ENCODE measurements at places on chromosomes 2 and 18. TPM values are rescaled to one million over a fixed set of nuclear protein-coding genes. Genes with fewer than 3 reads are reported as not detected.

DNA sequence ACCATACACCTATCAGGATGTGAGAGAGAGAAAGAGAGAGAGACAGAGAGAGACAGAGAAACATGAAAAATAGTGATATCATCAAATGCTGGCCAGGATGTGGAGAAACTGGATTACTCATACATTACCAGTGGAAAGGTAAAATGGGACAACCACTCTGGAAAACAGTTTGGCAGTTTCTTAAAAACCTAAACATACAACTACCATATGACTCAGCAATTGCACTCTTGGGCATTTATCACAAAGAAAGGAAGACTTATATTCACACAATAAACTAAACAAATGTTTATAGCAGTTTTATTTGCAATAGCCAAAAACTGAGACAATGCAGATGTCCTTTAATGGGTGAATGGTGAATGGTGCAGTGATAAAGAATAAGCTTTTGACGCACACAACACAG, 29.1 kb downstream of the SLC4A3 start:
- no peak for DNase-seq

DNA sequence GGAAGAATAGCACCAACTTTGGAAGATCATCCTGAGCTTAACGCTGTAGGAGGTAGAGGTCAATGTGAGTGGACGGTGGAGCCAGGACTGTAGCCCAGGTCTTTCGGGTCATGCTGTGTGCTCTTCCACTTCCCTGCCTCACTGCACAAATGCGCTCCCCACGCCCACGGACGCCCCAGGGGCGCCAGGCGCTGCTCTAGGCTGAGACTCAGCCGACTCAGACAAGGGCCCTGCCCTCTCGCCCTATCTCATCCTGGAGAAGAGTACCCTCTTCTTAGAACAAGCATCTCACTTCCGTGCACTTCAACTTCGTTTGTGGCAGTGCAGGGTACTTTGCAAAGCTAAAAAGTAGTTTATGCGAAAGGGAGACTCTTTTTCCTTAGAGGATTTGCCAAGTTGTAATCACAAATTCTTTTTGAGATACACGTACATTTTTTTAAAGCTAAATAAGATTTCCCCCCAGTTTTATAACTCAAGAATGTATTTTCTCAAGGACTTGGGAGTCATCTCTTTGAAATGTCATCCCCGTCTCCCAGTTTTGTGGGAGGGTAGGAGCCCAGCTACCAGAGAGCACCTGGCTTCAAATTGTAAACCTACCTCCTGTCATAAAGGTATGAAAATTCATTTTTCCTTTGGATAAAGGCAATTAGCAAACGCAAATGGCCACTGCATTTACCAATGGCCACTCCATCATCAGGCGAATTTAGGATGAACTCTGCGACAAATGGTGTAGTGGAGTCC, 1.2 kb upstream of the PRELID3A start:
- DNase-seq = peak; percentile 17

GRCh38 chr2:36469710-36470109, 114.1 kb downstream of the CRIM1 start:
- no peak for DNase-seq

The RFTN2 gene
- 5.0 TPM for polyA plus RNA-seq

GRCh38 chr2:216549926-216550690, 51.5 kb downstream of the RPL37A start:
- DNase-seq = no peak

DNA sequence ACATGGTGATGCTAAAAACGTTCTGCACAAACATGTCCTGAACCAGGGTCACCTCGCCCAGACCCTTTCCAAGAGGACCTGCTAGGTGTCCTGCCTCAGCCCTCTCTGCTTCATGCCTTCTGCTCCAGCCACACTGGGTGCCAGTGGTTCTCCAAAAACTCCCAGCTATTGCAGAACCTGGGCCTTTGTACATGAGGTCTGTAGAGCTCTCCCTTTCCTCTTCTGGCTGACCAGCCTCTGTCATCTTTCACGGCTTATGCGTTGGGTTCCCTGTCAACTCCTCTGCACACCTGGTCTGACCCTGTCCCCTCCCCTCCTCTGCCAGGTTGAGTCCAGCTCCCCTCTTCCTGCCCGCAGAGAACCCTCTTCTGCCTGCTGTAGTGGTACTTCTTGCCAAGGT, 35.5 kb upstream of the IGFBP5 start:
- DNase-seq = no peak
